Neuronal stem cell (in vitro differentiated cells): ENCODE measurements at places on chromosomes 16 and 17.

GRCh38 chr17:77446940-77447634, 306.3 kb downstream of the SEC14L1 start:
- DNase-seq, result no peak

- no peak for DNase-seq
Measured at GRCh38 chr16:79562166-79562823, 38.2 kb downstream of the MAF start.

DNA sequence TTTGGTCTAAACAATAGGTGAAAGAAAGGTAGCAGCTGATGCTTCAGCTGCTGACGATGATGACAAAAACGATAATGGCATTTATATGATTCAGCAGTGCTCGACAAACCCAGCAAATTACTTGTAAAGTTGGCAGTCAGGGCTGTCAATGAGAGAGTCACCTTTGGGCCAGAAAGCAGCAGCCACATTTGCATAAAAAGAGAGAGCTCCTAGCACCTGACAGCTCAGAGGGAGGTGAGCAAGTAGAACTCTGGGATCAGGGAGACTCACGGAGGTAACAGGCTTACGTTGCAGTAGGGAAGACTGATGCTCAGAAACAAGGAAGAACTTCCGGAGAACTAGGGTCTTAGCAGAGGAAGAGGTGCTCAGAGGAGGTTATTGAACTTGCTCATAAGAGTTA, 291.9 kb upstream of the ZFHX3 start:
- no peak for DNase-seq

GRCh38 chr16:70418274-70418992, 20.5 kb downstream of the ST3GAL2 start:
- no peak for DNase-seq

- no peak for DNase-seq
Measured at GRCh38 chr17:75228305-75228704, 22.8 kb downstream of the NUP85 start.

GRCh38 chr16:49341706-49342105, 31.9 kb upstream of the C16orf78 start:
- no peak for DNase-seq

- DNase-seq, result no peak
Measured at GRCh38 chr17:80858301-80859001, 133.2 kb upstream of the CHMP6 start.

GRCh38 chr16:56614549-56614991, 6.2 kb downstream of the MT2A start:
- DNase-seq, result no peak

DNA sequence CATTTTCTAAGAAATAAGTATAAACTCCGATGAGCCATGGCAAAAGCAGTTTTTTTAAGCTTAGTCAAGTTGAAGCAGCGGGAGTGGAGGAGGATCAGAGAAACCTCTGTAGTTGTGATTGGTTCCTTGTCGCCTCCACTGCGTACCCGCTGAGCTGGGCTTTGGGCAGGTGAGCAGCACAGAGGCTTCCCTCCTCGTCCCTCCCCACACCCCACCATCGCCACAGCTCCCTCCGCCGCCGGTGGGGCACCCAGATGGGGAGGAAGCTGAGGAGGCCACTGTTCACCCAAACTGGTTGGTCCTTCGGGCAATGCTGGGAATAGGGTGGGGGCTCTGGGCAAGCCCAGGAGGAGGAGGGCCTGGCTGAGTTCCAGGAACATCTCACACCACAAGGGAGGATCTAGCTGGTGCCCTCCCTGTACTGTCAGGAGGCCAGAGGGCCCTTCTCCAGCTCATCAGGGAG, 5.2 kb upstream of the MRPL38 start:
- DNase-seq, result no peak

DNA sequence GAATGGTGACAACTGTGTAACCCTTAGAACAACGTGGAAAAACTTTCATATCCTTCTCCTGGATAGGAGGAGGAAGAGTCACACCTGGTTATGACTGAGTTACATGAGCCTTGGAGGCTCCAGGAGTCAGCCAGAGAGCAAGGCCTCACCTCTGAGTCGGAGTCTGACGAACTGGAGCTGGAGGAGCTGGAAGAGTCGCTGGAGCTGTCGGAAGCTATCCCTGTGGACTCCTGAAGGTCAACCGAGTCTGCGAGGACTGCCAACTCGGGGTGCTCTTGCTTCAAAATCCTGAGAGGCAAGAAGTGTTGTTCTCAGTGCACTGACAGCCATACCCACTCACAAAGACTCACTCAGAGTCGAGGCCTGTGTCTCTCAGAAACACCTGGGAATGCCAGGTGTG, 6.2 kb downstream of the JMJD6 start:
- no peak for DNase-seq

DNA sequence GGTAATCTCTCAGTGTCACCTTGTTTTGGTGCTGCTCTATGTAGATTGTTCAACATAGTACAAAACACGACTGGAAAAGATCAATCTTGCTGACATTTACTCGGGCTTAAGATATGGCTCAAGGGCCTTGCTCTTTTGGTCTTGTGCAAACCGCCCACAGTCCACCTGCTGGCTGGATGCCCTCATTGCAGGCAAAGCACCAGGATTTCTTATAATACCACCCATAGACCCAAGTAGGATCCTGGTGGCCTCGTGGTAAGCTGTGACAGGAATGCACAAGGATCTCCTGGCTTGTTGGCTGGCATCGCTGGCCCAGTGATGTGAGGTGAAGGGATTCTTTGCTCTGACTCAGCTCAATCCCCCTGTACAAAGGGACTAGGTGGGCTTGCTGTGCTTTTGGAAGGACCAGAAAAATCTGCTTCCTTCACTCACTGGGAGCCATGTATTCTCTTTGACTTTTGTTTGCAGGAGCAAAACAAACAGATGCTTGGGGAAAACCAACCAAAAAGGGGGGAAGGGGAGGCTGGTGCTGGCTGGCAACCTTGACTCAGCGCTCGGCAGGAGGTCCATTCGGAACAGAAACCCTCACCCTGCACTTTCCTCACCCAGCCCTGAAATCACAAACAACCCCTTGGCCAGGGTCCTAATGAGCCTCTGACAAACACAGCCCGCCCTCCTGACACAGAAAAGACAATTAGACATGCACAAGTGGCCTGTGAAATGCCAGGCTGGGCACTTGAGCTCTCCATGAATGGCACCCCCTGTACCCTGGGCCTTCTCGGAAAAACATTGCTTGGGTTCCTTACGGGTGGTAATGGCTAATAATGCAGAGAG, 36.6 kb upstream of the MED9 start:
- peak; percentile 41 for DNase-seq

DNA sequence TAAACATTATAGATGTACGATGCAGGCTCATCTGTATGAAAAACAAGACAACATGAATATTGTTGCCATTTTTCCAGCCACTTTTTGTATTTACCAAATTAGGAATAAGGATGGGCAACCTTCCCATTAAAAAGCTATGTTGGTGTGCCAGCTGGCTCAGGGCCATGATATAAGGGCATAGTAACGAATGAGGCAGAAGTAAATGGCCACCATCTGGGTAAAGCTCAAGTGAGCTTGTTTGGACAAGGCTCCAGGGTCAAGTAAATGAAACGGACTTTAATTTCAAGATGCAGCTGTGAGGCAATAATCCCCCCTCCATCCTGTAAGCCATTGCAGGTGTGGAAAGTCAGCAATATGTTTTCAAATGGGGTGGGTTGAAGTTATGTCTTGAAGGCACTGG, 930.9 kb upstream of the CDH8 start:
- no peak for DNase-seq

- no peak for DNase-seq
Measured at GRCh38 chr17:45756266-45756991, 27.7 kb upstream of the CRHR1 start.

DNA sequence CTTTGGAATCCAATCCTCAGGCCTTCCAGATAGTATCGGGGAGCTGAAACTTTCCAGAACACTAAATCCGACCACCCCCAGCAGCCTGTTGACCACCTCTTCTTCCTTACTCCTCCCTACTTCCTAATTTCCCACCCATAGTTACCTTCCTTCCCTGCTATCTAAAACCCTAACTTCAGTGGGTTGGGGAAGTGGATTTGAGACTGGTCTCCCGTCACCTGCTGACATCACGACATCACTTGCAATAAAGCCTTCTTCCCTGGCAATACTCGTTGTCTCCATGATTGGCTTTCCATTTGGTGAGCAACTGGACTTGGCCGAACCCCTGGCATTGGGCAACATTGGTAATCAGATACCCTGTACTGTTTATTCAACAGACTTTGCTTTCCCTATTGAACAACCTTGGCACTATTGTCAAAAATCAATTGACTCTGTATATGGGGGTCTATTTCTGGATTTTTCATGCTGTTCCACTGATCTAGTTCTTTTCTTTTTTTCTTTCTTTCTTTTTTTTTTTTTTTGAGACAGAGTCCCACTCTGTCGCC, 11.8 kb upstream of the FOXK2 start:
- DNase-seq, result no peak

- DNase-seq, result no peak
Measured at GRCh38 chr17:42844761-42845555, 578 bp downstream of the AOC2 start.

- no peak for DNase-seq
Measured at GRCh38 chr17:78272914-78273258, 41.5 kb downstream of the TMEM235 start.

DNA sequence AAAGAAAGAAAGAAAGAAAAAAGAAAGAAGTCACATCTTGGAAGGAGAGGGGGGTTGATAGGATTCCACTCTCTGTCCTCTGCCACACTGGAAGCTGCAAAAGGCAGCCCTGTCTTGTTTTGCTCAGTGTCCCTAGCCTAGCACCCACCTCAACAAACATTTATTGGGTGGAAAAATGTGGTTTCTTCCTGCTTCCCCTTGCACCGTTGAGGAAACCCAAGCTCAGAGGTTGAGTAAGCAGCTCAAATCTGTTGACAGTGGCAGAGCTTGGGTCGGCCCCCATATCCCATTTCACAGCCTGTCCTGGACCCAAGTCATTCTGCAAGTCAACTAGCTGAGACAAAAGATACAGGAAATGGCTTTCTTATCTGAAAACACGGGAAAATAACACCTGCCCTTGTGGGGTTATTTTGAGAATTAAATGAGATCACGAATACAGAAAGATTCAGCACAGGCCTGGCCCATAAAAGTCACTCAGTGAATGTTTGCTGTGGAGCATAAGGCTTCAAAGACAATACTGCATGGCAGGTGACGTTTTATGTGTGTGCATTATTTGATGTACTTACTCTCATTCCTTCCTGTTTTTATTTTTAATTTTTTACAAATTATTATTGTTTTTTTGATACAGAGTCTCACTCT, 63.6 kb downstream of the SCNN1B start:
- no peak for DNase-seq

GRCh38 chr17:28145348-28145747, 102.9 kb downstream of the NLK start:
- DNase-seq, result no peak

DNA sequence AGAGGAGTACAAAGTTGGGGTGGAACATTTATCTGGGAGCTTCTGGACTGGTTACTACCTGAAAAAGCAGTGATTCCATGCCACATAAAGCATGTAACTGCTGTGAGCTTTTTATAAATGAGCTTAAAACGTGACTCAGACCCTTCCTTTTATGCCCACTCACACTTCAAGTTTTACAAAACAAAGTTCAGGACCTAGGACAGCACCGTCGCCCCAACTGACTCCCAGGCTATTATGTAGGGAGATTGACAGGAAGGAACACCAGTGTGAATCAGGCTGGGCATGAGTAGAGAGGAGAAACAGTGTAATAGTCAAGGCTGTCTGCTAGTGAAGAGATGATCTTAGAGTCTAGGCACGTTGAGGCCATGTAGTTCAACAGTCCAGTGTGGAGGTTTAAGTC, 91.6 kb upstream of the DNAH9 start:
- DNase-seq, result peak; percentile 83

DNA sequence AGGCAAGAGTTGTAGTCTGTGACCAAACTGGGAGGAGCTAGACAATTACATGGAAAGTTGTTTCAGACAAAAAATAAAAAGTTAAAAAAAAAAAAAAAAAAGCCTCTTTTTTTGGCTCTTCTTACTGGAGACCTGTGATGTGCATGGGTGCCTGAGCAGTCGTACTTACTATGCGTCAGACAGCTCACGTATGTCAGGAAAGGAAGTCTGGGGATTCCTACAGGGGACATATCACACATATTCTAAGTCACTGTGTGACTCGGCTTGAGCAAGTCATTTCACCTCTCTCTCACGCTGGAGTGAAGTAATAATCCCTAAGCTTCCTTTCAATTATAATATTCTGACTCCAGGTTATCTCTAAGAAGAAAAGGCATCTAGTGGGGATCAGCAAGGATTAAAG, 6.0 kb downstream of the SLFN14 start:
- DNase-seq, result no peak

GRCh38 chr17:62824290-62825131, 16.4 kb upstream of the MARCHF10 start:
- peak; percentile 61 for DNase-seq

DNA sequence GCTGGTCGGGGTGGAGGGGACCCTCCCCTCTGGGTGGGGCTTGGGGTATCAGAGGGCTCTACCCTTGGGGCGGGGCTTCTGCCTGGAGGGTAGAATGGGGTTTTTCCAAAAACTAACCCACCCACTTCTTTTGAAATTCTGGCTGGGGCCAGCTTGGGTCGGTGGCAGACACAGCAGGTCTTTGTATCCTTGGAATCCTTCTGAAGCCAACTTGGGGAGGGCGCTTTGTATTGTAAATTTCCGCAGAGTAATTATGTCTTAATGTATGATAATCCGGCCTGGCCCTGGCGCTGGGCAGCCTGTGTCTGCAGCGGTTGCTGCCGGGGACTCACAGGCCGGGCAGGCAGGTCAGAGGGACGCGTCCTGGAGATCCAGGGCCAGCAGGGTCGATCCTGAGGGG, 33.9 kb upstream of the GSE1 start:
- peak; percentile 79 for DNase-seq

DNA sequence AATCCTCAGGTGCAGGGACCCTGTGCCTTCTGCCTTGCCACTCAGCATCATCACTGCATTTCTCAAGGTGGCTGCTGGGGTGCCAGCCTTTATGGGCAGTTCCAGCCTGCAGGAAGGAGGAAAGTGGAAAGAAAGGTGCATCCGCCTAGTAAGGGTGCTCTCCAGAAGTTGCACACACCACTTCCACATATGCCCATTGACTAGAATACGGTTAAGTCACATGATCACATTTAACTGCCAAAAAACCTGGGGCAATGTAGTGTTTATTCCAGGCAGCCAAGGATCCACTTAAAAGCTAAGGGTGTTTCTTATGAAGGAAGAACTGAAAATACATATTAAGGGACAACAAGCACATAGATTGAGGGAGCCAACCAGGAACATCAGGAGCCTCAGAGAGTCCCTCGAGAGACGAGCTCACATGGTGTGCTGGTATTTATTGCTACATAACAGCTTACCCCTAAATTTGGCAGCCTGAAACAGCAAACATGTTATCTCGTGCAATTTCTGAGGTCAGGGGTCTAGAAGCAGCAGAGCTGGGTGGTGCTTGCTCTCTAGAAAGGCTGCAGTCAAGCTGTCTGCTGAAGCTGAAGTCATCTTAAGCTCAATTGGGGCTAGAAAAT, 52.0 kb upstream of the MMP2 start:
- no peak for DNase-seq

DNA sequence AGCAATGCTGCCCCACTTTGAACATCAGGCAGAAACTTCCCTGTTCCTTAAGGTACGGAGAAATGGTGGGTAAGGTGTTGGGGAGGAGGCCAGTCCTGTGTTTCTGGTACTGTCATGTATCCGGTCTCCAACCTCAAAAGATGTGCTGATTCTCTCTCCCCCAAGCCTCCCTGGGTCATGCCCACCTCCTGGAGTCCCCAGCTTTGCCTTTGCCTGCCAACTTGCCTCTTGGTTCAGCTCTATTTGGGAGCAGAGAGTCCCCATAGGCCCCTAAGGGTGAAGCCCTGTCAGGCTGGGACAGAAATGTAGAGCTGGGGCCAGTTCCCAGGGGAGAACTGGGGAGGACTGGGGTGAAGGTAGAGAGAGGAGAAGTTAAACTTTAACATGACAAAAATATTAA, 1.6 kb upstream of the TBX21 start:
- DNase-seq, result no peak
